Activated CD4-positive, alpha-beta T cell treated with anti-CD3 and anti-CD28 coated beads, Interleukin-10, Interleukin-2, amounts not matched to agents 100 ng/mL and 50 ng/mL, durations not matched to agents 16 hours and 8 hours (primary cell): ENCODE measurements at places on chromosomes 3 and 15.

- no peak for DNase-seq
Observed at GRCh38 chr3:65758876-65759598, 279.7 kb downstream of the MAGI1 start.

DNA sequence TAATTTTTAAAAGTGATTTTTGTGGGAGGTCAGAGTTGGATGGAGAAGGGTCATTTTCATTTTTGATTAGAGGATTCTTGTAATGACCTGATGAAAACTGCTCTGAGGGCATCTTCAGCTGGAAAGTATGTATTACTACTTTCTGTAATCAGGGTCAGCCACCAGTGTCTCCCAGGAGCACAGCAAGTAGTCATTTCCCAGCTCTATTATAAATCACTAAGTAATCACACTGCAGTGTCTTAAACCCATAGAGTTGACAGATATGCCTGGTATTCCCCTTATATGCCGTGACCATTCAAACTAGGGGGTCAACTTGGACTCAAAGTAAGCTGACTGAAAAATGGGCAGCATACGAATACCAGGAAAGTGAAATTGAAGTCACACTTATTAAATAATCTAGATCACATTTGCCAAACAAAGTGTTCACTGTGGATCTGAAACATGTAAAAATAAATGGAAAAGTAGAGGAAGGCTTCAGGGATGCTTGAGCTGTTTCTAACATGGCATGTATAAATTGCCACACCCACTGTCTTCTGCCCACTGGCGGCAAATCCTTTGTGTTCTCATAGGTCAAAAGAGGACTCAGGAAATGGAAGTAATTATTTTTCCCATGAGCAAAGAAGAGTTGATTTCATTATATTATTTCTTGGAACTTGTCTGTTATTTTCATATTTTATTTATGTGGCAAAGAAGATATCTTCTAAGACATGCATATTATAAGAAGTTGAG lies 105.7 kb downstream of the MBNL1 start:
- no peak for DNase-seq

- DNase-seq: no peak
Observed at GRCh38 chr15:61752001-61752400, 308.2 kb downstream of the VPS13C start.

GRCh38 chr3:153127788-153128187 lies 34.2 kb upstream of the RAP2B start:
- DNase-seq: no peak

- no peak for DNase-seq
Observed at GRCh38 chr3:150059241-150059640, 88.5 kb upstream of the PFN2 start.

DNA sequence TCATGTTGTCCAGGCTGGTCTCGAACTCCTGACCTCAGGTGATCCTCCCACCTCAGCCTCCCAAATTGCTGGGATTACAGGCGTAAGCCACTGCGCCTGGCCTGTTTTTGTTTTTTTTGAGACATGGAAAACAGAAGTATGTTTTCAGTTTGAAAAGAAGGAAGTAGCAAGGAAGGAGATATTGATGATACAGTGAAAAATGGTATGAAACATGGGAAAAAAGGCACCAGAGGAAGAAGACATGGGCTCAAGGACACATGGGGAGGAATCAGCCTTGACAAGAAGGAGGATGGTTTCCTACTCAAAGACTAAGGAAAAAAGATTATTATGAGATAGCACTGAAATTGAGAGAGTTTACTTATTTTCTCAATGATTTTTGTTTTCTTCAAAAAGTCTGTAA lies 30.7 kb downstream of the FMN1 start:
- DNase-seq: no peak

- no peak for DNase-seq
Observed at GRCh38 chr3:115689928-115690327, 66.6 kb downstream of the GAP43 start.

GRCh38 chr3:139307601-139308555 lies 35.9 kb upstream of the MRPS22 start:
- DNase-seq: no peak
